ENCODE measurements at places on chromosomes 6 and 20.

DNA sequence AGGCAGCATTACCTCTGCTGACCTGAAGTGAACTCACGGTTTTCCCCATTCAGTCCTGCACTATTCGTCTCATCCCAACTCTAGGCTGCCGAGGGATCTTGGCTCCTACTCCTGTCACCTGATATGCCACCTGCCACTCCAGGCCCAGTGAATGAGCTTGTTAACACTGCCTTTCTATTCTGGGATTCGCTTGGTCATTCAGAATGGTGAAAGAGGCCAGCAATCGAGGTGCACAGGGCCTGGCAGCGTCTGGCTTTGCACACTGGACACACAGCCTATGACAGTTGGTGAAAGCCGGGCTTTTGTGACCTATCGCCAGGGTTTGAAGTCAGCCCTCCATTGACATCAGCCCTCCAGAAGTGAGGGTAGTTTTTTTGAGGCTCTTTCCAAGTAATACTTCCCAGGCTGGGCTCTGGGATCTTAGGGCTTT, 59.3 kb upstream of the MYL9 start:
- no peak for DNase-seq

DNA sequence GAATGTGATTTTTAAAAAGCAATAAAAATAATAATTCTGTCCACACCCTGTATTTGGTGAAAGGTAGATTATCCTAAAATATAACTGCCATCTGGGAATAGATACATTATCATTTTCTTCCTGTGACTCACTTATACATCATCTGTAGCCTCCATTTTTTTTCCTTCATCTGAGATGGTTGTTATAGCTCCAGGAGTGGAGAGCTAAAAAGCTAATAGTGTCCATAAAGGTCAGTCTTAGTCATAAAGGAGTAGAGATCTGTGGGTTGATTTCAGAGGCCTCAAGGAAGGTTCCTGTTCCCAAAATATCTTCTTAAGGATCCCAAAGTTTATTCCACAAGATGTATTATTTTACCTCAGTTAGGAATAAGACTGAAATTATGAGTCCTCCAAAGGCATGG, 41.1 kb downstream of the FBXO5 start:
- no peak for DNase-seq

GRCh38 chr6:150129616-150130505, 13.0 kb upstream of the PPP1R14C start:
- DNase-seq, result no peak

DNA sequence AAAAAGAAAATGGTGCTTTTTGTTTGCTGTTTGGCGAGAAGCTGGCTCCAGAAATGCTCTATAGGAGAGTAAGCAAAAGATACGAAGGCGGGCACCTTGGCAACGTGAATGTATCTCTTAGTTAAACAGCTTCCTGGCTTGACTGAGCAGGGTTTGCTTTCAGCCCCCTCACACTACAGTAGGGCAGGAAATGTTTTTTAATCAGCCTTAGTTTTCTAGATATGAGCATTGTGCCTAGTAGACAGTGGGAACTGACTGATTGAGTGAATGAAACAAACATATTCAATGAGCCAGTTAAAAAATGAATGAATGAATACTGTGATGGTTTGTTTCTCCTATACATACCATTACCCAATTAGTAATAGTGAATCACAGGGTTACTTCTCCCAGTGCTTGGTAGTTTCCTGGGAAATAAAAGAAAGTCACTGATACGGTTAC, 19.9 kb downstream of the CAP2 start:
- DNase-seq, result no peak

Data from bone marrow (tissue), 2 donors.